ENCODE measurements at places on chromosomes 16 and 17.

GRCh38 chr17:7856011-7856810, 1.1 kb downstream of the NAA38 start:
- peak; percentile 50 for DNase-seq

DNA sequence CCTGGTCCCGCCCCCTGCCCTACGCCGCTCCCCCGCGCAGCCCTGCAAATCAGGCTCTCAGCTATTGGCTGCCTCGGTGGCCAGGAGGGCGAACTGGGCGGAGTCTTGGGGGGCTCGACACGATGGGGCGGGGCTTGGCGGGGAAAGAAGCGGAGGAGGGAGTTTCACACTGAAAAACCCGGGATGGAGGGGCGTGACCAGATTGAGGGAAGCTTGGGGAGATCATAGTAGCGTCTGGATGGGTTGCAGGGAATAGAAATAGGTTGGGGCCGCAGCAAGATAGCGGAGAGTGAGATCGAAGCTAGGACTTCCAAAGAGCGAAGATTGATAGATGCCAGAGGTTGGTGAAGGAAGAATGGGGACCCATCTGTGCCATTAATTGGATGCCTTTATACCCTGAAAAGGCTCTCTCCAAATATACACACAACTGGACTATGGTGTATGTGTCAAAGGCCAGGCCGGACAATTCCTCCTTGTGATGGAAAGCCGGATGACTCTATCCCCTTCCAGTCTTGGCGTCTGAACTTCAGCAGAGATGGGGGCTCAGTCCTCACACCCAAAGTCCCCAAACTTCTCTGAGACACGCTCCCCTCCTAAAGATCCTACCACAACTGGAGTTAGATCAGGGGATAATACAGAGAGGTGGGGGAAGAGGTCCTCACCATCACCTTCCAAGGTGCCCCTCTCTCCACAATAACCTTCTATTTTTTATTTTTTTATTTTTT, 376 bp upstream of the STAC2 start:
- DNase-seq, result no peak

DNA sequence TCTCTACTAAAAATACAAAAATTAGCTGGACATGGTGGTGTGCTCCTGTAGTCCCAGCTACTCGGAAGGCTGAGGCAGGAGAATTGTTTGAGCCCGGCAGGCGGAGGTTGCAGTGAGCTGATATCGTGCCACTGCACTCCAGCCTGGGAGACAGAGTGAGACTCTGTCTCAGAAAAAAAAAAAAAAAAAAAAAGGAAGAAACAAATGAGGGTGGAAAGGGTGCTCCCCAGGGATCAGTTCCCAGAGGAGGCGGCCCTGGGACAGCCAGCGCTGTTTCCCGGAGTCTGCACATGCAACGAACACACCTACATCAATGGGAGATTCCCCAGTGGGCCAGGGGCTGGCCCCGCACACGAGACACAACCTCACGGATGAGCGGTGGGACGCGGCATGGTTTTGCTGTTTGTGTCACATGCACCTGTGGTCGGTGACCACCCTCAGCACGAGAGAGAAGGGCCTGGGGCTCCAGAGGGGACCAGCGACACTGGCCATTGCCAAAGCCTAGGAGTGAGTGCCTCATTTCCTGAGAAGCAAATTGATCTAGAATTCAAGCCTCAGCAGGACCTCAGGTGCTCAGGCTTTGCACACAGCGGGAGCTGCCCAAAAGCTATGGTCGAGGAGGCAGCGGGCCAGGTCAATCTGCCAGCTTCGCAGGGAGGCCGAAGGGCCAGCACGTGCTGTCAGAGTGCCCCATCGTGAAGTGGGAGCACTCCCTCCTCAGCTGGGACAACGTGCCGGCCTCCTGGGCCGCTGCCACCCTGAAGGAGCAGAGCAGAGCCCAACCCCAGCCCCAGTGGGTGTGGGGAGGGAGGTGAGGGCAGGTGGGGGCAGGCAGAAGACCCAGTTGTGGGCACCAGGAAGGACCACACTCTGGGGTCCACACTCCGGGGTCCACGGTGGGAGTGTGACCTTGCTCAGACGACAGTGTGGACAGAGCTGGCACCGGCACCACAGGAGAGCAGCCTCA, 13.8 kb upstream of the WDR45B start:
- DNase-seq, result no peak

GRCh38 chr16:66296591-66296990, 69.9 kb upstream of the CDH5 start:
- DNase-seq, result no peak

GRCh38 chr16:5852151-5852550, 754.6 kb upstream of the EEF2KMT start:
- peak; percentile 34 for DNase-seq

DNA sequence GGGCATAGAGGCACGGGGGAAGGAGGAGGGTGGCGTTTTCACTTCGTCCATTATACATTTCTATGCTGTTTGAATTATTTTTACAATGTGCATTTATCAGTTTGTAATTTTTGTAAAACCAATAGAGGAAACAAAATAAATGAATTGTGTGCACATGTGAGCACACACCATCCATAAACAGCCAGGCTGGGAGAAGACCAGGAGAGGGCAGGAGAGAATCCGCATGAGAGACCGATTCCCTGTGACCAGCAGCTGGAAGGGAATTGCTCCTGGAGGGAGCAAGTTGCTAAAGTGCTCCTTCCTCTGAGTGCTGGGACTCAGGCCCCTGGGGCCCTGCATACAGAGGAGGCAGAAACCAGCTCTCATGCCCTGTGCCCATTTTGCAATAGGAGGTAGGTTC, 126.0 kb downstream of the ABCC12 start:
- no peak for DNase-seq

- no peak for DNase-seq
Measured at GRCh38 chr17:58310511-58311428, 17.8 kb downstream of the TSPOAP1 start.

GRCh38 chr16:55048745-55049144, 118.1 kb downstream of the IRX5 start:
- no peak for DNase-seq

GRCh38 chr16:62548095-62548494, 511.9 kb upstream of the CDH8 start:
- no peak for DNase-seq

DNA sequence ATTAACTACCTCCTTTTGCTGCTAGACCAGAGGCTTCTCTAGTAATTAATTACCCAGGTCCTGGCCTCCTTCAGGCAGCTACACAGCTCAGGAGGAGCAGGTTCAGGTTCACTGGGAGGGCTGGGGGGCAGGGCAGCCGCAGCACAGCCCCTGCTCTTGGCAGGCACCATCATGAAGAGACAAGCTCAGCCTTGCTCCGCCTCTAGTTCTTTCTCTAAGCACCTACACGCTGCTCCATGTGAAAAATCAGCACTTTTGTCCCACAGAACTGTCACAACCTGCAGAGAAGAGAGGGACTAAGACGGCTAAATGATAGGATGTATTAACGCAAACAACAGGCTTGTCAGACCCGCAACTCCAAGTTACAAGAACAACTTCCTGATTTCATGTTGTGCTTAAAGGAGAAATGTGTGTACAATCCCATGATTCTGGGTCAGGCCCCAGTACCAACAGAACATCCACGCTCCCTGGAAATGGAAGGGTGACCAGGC, 53.4 kb downstream of the GRB2 start:
- no peak for DNase-seq

DNA sequence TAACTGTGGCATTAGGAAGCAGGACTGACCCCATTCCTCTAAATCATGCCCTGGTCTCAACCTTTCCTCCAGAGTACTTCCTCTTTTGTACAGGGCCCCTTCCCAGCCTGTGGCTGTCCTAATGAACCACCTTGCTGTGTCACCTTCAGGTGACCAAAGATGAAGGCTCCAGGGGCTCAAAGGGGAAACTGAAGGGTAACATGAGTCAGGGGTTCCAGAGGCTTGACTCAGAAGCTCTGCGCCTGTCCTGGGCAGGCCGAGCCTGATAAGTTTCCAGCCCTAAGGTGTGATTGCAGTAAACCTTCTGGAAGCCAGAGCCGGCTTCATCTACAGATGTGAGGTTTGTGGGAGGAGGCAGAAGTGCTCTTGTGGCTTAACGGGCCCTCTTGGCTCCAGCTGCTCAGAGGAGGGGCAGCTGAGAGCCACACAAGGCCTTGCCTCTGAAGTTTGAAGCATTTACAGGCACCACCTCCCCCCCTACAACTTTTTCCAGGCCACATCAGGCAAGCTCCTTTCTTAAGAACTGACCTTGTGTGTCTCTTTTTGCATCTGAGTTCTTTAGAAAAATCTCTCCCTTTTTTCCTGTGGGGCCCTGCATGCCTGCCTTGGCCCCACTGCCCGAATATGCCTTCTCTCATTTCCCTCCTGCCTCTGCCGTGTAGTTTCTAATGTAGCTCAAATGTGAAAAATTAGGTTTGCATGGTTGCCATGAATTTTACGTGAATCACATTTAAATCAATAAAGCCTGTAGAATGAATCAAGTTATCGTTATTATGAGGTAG, 149.9 kb downstream of the CLEC16A start:
- DNase-seq, result no peak

- peak; percentile 76 for DNase-seq
Measured at GRCh38 chr16:85330694-85331188, 218.5 kb upstream of the CIBAR2 start.

DNA sequence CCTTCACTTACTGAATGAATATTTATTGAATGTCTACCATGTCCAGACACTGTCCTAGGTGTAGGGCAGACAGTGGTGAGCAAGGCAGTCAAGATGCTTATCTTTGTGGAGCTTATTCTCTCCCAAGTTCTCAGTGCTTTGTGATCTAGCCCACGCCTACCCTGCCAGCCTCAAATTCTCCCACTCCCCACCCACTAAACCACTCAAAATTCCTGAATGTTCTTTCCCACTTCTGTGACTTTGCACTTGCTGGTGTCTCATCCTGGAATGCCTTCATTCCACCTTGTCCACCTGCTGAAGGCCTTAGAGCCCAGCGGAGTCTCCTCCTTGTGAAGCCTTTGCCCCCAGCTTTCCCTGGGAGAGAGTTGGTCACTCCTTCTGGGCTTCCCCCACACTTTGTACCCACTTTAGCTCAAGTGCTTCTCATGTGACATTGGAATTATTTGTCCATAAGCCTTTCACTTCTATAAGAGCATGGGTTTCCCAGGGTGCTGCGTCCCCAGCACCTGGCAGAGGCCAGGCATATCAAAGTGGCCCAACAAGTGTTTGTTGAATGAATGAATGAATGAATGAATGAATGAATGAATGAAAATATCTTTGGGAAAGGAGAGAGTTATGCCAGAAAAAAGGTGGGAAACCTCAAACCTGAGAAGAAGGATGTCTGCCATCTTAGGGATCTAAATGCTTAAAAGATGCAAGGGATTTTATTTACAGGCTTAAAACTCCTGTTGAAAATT, 23.0 kb downstream of the CCDC182 start:
- no peak for DNase-seq
